Central memory CD8-positive, alpha-beta T cell (primary cell): ENCODE measurements at places on chromosomes 3 and 15.

GRCh38 chr3:115922681-115923347 lies 299.5 kb downstream of the GAP43 start:
- peaks cover 6% of the 10 kb centered on the region for H3K27me3 ChIP-seq
- no peak overlapping the region for H3K27ac ChIP-seq
- H3K4me3 ChIP-seq: no peak overlapping the region
- no peaks in the 10 kb centered on the region for H3K36me3 ChIP-seq

DNA sequence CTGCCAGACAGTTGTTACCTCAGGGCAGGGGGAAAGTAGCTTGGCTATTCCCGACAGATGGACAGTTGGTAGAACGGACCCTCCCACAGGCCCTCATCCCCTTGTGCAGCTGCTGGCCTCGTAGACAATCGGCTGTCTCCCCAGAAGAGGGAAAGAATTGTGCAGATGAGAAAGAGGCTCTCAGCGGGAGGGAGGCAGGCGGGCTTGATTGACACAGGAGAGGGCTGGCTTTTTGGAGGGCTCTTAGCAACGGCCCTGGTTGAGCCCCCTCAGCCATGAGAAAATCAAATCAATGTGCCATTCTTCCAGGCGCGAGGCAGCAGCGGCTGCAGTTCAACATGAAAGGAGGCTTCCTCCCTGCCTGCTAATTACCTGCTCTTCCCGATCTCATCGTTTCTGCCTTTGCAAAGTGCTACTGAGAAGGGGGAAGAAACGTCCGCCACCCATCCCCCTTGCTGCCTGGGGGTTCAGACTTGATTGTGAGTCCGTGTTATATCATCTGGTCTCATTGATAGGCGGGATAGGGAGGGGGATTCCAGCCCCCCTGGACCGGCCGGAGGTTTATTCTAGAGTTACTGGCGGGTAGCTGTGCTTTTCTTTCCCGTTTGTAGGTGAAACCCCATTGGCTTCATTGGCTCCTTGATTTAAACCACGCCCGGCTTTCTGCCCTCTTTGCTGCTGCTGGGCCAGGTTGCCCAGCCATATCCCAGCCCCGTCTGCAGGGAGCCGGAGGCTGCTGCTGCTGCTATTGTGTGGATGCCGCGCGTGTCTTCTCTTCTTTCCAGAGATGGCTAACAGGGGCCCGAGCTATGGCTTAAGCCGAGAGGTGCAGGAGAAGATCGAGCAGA lies at the start of gene TAGLN3:
Gene TAGLN3 (plus strand): TSS at position 287 of the 848 bp plus-strand sequence. CDS start 501 bp downstream, at position 788.
- H3K4me1 ChIP-seq: peaks cover 18% of the 10 kb centered on the region
- no peak within 1 kb of the TSS for H3K27ac ChIP-seq
- no peaks in the 10 kb centered on the region for H3K27me3 ChIP-seq
- no peaks in the 10 kb centered on the region for H3K36me3 ChIP-seq
- DNase-seq: no peak

- H3K27ac ChIP-seq: no peak overlapping the region
- no peaks in the 10 kb centered on the region for H3K36me3 ChIP-seq
- peaks cover 13% of the 10 kb centered on the region for H3K4me1 ChIP-seq
- DNase-seq: no peak
Observed at GRCh38 chr15:69117431-69117871, 43.0 kb upstream of the GLCE start.

DNA sequence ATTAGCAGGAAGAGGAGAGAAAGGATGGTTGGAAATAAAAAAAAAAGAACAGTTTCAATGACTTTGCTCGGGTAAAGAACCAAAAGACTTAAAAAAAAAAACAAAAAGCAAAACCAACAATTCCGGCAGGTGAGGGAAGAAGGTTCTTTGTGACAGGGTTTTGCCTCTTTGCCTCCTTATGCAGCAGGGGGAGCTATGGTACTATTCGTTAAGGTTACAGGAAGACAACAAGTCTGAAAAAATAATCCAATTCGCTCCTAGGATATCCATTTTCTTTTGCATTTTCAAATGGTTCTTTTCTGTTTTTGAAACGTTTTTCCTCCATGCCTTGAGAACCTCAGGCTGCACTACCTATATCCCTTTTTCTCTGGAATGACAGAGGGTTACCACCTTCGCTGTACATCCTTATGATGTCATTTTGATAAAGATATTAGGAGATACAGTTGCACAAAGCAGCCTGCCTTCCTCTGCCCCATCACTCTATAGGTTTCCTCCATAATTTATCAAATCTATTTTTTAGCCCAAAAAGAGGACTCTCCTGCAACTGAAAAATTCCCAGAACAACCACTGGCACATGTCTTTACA lies 55.0 kb downstream of the CFAP20DC start:
- H3K27ac ChIP-seq: no peak overlapping the region
- peaks cover 2% of the 10 kb centered on the region for H3K36me3 ChIP-seq
- no peaks in the 10 kb centered on the region for H3K27me3 ChIP-seq
- DNase-seq: no peak
- H3K4me3 ChIP-seq: no peak overlapping the region

DNA sequence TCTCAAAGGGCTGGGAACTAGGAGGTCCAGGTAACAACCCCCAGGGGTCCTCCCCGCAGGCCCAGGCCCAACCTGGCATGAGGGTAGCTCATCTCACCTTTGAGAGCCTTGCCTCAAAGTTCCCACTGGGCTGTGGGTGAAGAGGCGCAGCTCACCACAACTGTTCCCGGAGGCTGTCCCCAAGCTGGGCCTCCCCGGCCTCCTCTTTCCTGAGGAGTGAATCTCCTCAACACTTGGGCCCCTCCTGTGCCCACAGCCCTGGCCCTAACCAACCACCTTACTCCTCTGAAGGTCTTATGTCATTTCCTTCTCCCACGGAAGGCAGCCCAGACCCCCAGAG lies 27.5 kb upstream of the CORO2B start:
- H3K36me3 ChIP-seq: no peaks in the 10 kb centered on the region
- peaks cover 58% of the 10 kb centered on the region for H3K27me3 ChIP-seq
- no peak for DNase-seq
- no peak overlapping the region for H3K27ac ChIP-seq

DNA sequence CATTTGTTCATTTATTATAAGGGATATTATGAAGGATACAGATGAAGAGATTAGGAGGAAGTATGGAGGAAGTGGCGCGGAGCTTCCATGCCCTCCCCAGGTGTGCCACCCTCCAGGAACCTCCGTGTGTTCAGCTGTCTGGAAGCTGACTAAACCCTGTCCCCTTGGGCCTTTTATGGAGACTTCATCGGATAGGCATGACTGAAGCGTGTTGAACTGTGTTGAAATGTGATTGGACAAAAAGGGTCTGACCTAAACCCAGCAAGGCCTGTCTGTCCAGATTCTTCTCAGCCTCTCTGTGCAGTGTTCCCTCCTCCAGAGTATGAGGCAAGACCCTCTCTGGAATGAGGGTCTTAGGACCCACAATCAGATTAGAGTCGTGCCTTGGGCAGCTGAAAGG lies 31.7 kb downstream of the HACD3 start:
- H3K36me3 ChIP-seq: peaks cover 26% of the 10 kb centered on the region
- no peak for DNase-seq
- H3K27me3 ChIP-seq: no peaks in the 10 kb centered on the region
- H3K4me1 ChIP-seq: no peaks in the 10 kb centered on the region

DNA sequence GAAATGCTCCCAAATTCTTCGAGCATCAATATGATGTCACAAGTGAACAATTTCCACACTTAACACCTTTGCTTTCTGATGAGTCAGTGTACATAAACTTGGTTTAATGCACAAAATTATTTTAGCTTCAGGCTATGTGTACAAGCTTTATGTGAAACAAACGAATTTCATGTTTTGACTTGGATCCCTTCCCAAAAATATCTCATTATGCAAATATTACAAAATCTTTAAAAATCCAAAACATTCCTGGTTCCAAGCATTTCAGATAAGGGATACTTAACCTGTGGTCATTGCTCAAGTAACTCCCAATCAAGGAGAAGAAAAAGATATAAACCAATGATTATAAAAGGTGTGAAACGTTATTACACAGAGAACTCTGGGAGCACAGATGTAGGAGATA lies 25.2 kb downstream of the RAB5A start:
- peaks cover 39% of the 10 kb centered on the region for H3K4me1 ChIP-seq
- no peaks in the 10 kb centered on the region for H3K27me3 ChIP-seq
- H3K4me3 ChIP-seq: no peak overlapping the region

GRCh38 chr15:74134387-74135027 lies 4.1 kb downstream of the ISLR2 start:
- peak overlapping the region; percentile 68 for H3K27ac ChIP-seq
- peaks cover 5% of the 10 kb centered on the region for H3K36me3 ChIP-seq
- H3K4me1 ChIP-seq: peaks cover 15% of the 10 kb centered on the region
- peak overlapping the region; percentile 21 for H3K4me3 ChIP-seq

GRCh38 chr15:61382927-61383326 lies 153.8 kb upstream of the RORA start:
- peaks cover 59% of the 10 kb centered on the region for H3K27me3 ChIP-seq
- DNase-seq: no peak
- H3K4me3 ChIP-seq: no peak overlapping the region
- no peaks in the 10 kb centered on the region for H3K4me1 ChIP-seq
- no peak overlapping the region for H3K27ac ChIP-seq
- H3K36me3 ChIP-seq: no peaks in the 10 kb centered on the region

DNA sequence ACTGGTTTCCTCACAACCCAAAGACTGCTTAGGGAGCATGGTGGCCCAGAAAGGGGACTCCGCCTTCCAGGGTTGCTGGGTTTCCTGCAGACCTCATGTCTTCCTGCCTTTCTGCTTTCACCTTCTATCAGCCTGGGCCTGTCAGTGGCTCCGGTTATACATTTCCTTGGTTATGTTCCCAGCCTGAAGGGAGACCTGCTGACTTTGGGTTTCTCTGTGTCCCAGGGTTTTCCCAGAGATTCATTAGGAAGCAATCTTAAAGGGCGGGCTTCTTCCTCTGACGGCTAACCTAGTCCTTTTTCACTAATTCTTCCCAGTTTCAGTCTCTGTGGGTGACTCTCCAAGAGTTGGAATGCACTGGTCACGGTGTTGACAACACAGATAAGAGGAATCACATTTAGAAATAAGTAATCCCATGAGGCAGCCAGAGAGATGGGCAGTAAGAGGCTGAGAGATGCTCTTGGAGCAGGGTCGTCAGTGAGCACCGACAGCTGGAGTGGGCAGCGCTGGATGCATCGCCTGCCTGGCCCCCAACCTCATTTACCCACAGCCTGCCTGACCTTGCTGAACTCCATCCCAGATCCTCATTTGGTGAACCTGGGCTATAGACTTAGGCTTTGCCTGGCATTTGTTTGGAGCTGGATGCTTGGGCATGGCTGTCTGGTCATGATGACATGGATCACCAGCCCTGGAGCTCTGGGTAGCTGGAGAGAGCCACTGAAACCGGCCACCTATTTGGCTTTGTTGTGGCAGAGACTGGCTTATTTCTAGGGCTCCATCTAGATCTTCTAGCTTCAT lies 10.0 kb upstream of the EHD4 start:
- no peaks in the 10 kb centered on the region for H3K4me1 ChIP-seq
- peaks cover under 1% of the 10 kb centered on the region for H3K27me3 ChIP-seq
- H3K36me3 ChIP-seq: peaks cover 2% of the 10 kb centered on the region

- peak overlapping the region; percentile 32 for H3K27ac ChIP-seq
- peaks cover 10% of the 10 kb centered on the region for H3K4me1 ChIP-seq
- H3K27me3 ChIP-seq: peaks cover 7% of the 10 kb centered on the region
Observed at GRCh38 chr3:3027976-3028567, 82.1 kb downstream of the IL5RA start.

- no peak for DNase-seq
- no peak overlapping the region for H3K4me3 ChIP-seq
- no peaks in the 10 kb centered on the region for H3K36me3 ChIP-seq
- H3K27ac ChIP-seq: no peak overlapping the region
- no peaks in the 10 kb centered on the region for H3K4me1 ChIP-seq
Observed at GRCh38 chr15:39880718-39881387, 39.2 kb downstream of the GPR176 start.

- peaks cover 14% of the 10 kb centered on the region for H3K4me1 ChIP-seq
- H3K4me3 ChIP-seq: no peak overlapping the region
- no peaks in the 10 kb centered on the region for H3K27me3 ChIP-seq
- no peak overlapping the region for H3K27ac ChIP-seq
Observed at GRCh38 chr3:99966662-99967416, 147.5 kb downstream of the FILIP1L start.

- peaks cover 2% of the 10 kb centered on the region for H3K36me3 ChIP-seq
- no peak overlapping the region for H3K4me3 ChIP-seq
- no peak for DNase-seq
Observed at GRCh38 chr3:58522759-58523425, 14.1 kb downstream of the ACOX2 start.

- H3K27ac ChIP-seq: no peak overlapping the region
- no peaks in the 10 kb centered on the region for H3K36me3 ChIP-seq
- peaks cover 72% of the 10 kb centered on the region for H3K27me3 ChIP-seq
- H3K4me3 ChIP-seq: no peak overlapping the region
- H3K4me1 ChIP-seq: peaks cover 2% of the 10 kb centered on the region
Observed at GRCh38 chr15:74275957-74276356, 39.8 kb downstream of the CCDC33 start.

DNA sequence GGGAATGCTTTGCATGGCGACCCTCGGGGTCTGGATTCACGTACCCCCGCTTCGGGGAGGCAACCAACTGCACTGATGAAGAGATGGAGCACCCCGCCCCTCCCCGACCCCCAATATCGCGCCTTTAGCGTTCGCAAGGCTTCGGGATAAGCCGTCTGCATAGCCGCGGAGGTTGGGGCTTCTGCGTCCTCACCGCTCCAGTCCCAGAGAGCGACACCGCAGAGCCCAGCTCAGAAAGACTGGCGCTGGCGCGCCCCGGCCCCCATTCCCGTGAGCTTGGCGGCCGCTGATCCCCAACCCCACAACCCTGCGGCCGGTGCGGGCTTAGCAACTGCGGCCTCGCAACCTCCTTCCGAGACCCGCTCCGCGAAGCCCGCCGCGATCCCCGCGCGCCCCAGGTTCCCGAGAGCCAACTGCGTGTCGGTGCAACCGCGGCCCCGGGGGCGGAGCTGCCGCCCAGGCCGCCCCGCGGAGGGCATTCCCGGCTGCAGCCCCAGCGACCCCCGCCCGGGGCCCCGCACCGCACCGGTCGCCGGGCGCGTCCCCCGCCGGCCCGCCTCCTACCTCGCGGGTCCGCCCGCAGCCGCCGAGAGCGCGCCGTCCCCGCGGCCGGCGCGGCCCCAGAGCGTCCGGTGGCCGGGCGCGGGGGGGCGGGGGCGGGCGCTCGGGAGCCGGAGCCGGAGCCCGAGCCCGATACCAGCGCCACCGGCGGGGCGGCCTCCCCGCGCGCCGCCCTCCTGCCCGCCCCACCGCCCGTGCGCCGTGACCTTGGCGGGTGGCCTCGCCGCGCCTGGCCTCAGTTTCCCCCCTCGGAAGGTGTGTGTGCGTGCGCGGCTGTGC lies 79.5 kb downstream of the IQSEC1 start:
- DNase-seq: no peak
- no peak overlapping the region for H3K27ac ChIP-seq
- H3K4me1 ChIP-seq: peaks cover 51% of the 10 kb centered on the region
- peak overlapping the region; percentile 95 for H3K4me3 ChIP-seq
- no peaks in the 10 kb centered on the region for H3K27me3 ChIP-seq
- H3K36me3 ChIP-seq: peaks cover 23% of the 10 kb centered on the region

GRCh38 chr3:47016934-47017435 lies 37.5 kb downstream of the NBEAL2 start:
- no peak for DNase-seq
- H3K27me3 ChIP-seq: no peaks in the 10 kb centered on the region
- peak overlapping the region; percentile 73 for H3K27ac ChIP-seq
- peaks cover 46% of the 10 kb centered on the region for H3K4me1 ChIP-seq

- peak overlapping the region; percentile 66 for H3K4me3 ChIP-seq
- DNase-seq: peak; percentile 51
- H3K27ac ChIP-seq: peak overlapping the region; percentile 40
- H3K36me3 ChIP-seq: peaks cover 21% of the 10 kb centered on the region
- no peaks in the 10 kb centered on the region for H3K27me3 ChIP-seq
Observed at GRCh38 chr3:177201700-177202397, 4.6 kb upstream of the TBL1XR1 start.

- no peak for DNase-seq
- no peak overlapping the region for H3K4me3 ChIP-seq
- no peak overlapping the region for H3K27ac ChIP-seq
- H3K27me3 ChIP-seq: no peaks in the 10 kb centered on the region
- H3K4me1 ChIP-seq: peaks cover 14% of the 10 kb centered on the region
Observed at GRCh38 chr15:99727733-99728132, 5.5 kb downstream of the LYSMD4 start.
